ENCODE measurements at places on chromosomes 16 and 17. TPM values are rescaled to one million over a fixed set of nuclear protein-coding genes. Genes with fewer than 3 reads are reported as not detected.

C16orf46 gene
- 1.2 TPM for total RNA-seq

TRAF4 gene
- total RNA-seq = 108 TPM

HELZ gene
- 15.0 TPM for total RNA-seq

RAMP2 gene
- 1.1 TPM for total RNA-seq

CX3CL1 gene
- total RNA-seq = 21.8 TPM

KRTAP4-1 gene
- total RNA-seq = not detected

SLC47A1 gene
- total RNA-seq = 16.1 TPM

OR4D1 gene
- 0.05 TPM for total RNA-seq

SECTM1 gene
- 5.4 TPM for total RNA-seq

ZNF423 gene
- total RNA-seq = 0.49 TPM

TMC8 gene
- 1.4 TPM for total RNA-seq

PROCA1 gene
- total RNA-seq = 4.9 TPM

C17orf113 gene
- total RNA-seq = 0.74 TPM

WSCD1 gene
- 0.74 TPM for total RNA-seq

TP53 gene
- 129 TPM for total RNA-seq

BTBD17 gene
- not detected for total RNA-seq

FAM171A2 gene
- 7.6 TPM for total RNA-seq

TSPOAP1 gene
- total RNA-seq = 0.05 TPM

TNFRSF13B gene
- not detected for total RNA-seq

ACSM3 gene
- total RNA-seq = 0.44 TPM

SUPT4H1 gene
- total RNA-seq = 53.8 TPM

EME2 gene
- 53.4 TPM for total RNA-seq

KRTAP4-5 gene
- total RNA-seq = not detected

RAB26 gene
- total RNA-seq = 92.2 TPM

GPS2 gene
- total RNA-seq = 96.6 TPM

ABCA10 gene
- total RNA-seq = 0.90 TPM

SDK2 gene
- 0.41 TPM for total RNA-seq

NLGN2 gene
- total RNA-seq = 33.6 TPM

MILR1 gene
- total RNA-seq = not detected

HYDIN gene
- total RNA-seq = 0.80 TPM

SIRT7 gene
- 82.5 TPM for total RNA-seq

SNX20 gene
- total RNA-seq = 0.10 TPM

PRAC2 gene
- not detected for total RNA-seq
